ENCODE measurements at places on chromosomes 3 and 15. TPM values are rescaled to one million over a fixed set of nuclear protein-coding genes. Genes with fewer than 3 reads are reported as not detected.

DPPA2 gene
- total RNA-seq, result not detected

ADAMTS17 gene
- total RNA-seq, result 4.2 TPM

DNA sequence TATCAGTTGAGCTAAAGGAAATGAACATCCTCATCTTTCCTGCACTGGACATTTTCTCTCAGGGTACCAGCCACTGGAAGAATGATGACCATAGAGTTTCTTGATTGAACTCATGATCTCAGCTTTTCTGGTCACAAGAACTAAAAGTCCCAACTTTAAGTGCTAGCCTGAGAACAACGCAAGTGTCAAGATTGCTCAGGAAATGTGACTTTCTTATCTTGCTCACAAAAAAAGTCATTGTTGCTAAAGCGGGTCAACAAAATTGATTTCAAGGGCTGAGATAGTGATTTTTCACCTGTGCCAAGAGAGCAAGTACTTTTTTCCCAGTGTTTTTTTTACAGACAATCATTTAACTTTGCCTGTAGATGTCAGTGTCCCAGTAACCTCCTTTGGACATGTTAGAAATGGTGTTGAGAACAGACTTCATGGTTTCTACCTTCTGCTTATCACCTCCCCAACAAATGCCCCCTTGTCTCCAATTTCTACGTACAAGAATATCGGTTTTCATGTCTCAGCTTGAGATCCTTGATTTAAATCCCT, 125.9 kb downstream of the SEMA6D start:
- no peak overlapping the region for H3K27ac ChIP-seq
- H3K27me3 ChIP-seq, result no peaks in the 10 kb centered on the region

GRCh38 chr15:28919201-28919635, 33.4 kb downstream of the APBA2 start:
- no peak overlapping the region for H3K4me3 ChIP-seq
- no peak overlapping the region for H3K27ac ChIP-seq
- 0 out of 2 replicates have a peak, but pooled peaks cover 1% of the 10 kb centered on the region for H3K27me3 ChIP-seq

DNA sequence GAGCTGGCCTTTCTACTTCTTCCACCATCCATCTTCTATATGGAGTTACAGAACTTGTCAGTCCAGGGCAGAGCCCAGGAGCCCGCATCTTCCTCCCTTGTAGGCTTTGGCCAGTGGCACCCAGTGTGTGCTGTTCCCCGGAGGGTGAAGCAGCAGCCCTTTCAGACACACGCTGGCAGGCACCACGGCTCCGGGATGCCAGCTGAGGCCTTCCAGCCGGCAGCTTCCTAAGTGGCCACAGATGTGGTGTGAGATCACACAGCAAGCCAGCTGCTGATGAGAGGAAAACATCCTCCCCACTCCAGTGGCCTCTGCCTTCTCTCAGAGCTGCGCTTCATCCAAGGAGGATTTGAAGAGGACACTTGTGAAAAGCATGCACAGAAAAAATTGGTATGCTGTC, 24.1 kb downstream of the CRABP1 start:
- H3K4me1 ChIP-seq, result no peaks in the 10 kb centered on the region
- H3K27ac ChIP-seq, result no peak overlapping the region
- DNase-seq, result no peak
- H3K27me3 ChIP-seq, result no peaks in the 10 kb centered on the region
- H3K4me3 ChIP-seq, result no peak overlapping the region

RETNLB gene
- total RNA-seq, result not detected

LRRC49 gene
- 7.4 TPM for total RNA-seq

FEZF2 gene
- total RNA-seq, result not detected

- H3K27ac ChIP-seq, result no peak overlapping the region
- H3K36me3 ChIP-seq, result no peaks in the 10 kb centered on the region
- no peaks in the 10 kb centered on the region for H3K4me1 ChIP-seq
Measured at GRCh38 chr3:31790193-31791089, 190.6 kb downstream of the OSBPL10 start.

GRCh38 chr3:56123487-56123886, 344.8 kb downstream of the ERC2 start:
- no peaks in the 10 kb centered on the region for H3K27me3 ChIP-seq
- no peak overlapping the region for H3K4me3 ChIP-seq
- H3K4me1 ChIP-seq, result no peaks in the 10 kb centered on the region
- no peak overlapping the region for H3K27ac ChIP-seq
- DNase-seq, result no peak

DNA sequence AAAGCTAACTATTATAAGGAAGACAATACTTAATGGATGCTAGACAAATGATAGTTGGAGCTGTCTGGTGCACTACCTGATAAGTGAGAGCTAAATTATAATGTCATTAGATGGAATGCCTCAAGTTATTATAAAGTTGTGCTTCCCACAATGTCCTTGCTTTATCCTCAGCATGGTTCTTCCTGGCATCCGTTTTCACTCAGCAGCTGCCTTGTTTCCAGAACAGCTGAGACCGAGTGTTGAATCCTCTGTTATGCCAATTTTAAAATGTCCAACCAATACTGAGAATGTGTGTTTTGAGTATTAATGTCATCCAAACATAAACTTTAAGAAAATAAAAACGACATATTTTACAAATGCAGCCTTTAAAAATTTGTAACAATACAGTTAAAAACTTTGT, 286.7 kb upstream of the SOX2 start:
- no peak for DNase-seq
- no peaks in the 10 kb centered on the region for H3K36me3 ChIP-seq
- H3K27ac ChIP-seq, result no peak overlapping the region

DNA sequence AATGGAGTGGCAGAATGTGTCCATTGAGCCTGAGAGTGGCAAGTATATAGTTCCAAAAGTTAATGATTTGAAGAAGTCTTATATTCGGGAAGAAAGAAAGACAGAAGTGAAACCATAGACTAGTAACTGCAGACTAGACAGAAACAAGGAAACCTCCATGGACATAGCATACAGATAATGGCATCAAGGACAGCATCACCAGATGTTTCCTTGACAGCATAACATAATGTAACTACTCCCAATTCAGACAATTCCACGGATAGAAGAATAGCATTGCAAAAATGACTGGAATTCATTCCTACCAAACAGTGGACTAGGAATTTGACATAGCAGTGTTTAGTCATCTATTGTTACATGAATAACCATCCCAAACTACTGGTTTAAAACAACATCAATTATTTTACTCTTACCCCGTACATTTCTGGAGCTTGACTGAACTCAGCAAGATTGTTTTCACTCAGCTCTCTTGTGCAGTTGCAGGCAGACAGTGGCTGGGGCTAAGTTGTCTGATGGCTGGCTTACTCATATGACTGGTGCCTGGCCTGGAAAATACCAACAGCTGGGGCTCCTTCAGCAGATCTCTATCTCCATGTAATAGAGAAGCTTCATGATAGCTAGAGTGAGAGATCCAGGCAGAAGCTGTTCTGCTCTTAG, 109.7 kb upstream of the GADL1 start:
- no peak overlapping the region for H3K4me3 ChIP-seq
- H3K4me1 ChIP-seq, result no peaks in the 10 kb centered on the region
- H3K27me3 ChIP-seq, result no peaks in the 10 kb centered on the region

PLXNA1 gene
- total RNA-seq, result 30.3 TPM

- peak; percentile 72 for DNase-seq
- peak overlapping the region; percentile 55 for H3K27ac ChIP-seq
- no peaks in the 10 kb centered on the region for H3K27me3 ChIP-seq
Measured at GRCh38 chr15:34154725-34155204, 52.9 kb downstream of the PGBD4 start.
